Colonic mucosa (tissue), 4 donors: ENCODE measurements at places on chromosomes 6 and 20. TPM values are rescaled to one million over a fixed set of nuclear protein-coding genes. Genes with fewer than 3 reads are reported as not detected.

Gene CEBPB
- total RNA-seq, result 34.0 TPM

Gene RGS19
- 3.4 TPM for total RNA-seq

Gene SHLD1
- total RNA-seq, result 9.1 TPM

Gene FERMT1
- total RNA-seq, result 68.8 TPM

Gene OXT
- not detected for total RNA-seq

Gene PSORS1C1
- total RNA-seq, result 2.2 TPM

Gene LGSN
- total RNA-seq, result 13.2 TPM

Gene POPDC3
- not detected for total RNA-seq

Gene CGA
- total RNA-seq, result not detected

Gene EMILIN3
- 0.20 TPM for total RNA-seq

Gene CST7
- total RNA-seq, result 0.47 TPM
